ENCODE measurements at places on chromosomes 1 and 21.
A peak's percentile ranks its signal among the peaks of the same experiment; 100 is the strongest.

GRCh38 chr1:85707267-85707989 lies 805 bp downstream of the ZNHIT6 start:
- no peak for DNase-seq

DNA sequence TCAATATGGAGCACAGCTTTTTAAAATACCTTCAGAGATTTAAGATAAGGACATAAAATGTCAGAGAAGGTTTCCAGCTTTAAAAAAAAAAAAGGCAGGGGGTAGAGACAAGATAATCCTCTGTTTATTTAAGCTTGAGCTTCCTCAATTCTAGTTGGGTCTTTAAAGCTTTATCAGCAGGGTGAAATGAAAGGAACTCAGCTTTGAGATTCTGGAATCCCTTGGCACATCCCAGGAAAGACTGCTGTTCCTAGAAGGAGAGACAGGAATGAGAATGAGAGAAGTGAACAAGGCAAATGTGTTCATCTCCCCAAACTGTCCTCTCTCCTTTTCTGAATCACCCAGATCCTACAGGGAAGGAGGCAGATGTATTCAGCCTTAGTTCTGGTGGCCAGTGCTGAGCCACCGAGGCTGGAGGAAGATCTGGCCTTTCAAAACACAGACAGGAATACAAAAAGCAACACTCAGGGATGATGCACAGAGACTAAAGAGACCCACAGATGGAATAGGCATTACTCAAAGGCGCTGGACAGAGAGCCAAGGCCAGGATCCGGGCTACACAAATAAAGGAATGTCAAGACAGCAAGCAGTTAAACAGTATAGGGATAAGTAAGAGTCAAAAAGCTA lies 385.8 kb upstream of the DUSP10 start:
- no peak for DNase-seq

- no peak for DNase-seq
Observed at GRCh38 chr1:89037186-89037585, 14.5 kb upstream of the GBP3 start.

DNA sequence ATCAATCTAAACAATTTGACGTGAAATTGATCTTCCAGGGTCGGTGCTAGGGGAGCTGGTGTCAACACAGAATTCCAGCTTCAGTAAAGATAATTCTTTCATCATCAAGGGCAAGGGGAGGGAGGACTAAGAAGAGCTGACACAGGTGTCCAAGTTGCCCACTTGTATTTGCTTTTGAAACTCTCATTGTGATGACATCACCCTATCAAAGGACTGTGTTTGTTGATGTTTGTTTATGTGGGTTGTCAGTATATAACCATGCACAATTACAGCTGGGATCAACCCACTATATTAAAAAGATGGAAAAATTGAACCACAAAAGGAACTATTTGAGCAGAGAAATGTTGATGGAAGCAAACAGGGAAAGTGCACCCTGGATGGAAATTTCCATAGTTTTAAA lies 48.8 kb downstream of the ZC3H11B start:
- DNase-seq, result no peak

DNA sequence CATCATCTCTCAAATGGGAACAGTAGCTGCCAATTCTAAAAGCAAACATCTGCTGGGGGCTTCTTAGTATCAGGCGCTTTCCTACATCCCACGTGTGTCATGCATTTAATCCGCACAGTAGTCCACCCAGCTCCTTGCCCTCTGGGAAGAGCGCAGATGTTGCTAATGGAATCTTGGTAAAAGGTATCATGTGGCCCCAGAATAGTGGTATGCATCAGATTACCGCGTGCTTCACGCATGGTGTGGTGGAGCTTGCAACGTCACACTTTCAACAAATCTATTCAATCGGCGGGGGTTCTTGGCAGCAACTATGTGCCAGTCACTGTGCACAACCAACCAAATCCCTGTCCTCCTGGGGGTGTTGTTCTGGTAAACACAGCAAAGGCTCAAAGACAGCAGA lies 141.0 kb downstream of the HIVEP3 start:
- DNase-seq, result no peak

DNA sequence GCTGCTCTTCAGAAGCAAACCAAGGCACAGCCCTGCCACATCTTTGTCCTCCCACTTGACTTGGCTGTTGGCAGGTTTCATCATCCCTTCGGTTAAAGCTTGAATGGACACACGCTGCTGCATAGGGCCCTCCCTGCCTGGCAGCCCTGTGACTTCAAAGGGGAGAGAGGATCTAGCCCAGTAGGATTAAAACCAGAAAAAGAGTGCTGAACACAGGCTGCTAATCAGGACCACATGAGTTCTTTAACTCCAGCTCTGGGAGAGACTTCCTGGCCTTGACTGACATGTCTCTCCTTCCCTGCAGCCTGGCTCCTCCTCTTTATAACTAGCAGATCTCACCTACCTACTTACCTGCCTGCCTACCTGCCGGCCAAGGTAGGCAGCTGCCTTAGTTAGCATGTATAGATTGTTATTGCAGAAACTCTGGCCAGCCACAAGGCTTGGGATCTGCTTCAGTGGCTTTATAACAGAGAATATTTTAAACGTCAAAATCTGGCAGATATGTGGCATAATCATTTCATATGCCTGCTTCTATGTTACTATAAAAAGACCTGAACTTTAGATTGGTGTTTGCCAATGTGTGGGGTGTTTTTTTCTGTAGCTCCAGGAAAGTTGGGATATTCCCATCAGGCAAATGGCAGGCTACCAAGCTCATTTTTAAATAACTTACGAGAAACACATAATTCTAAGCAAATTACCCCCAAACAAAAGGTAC lies 49.4 kb downstream of the ERG start:
- DNase-seq, result no peak

GRCh38 chr1:90721210-90722194 lies 4.4 kb upstream of the BARHL2 start:
- DNase-seq, result no peak

DNA sequence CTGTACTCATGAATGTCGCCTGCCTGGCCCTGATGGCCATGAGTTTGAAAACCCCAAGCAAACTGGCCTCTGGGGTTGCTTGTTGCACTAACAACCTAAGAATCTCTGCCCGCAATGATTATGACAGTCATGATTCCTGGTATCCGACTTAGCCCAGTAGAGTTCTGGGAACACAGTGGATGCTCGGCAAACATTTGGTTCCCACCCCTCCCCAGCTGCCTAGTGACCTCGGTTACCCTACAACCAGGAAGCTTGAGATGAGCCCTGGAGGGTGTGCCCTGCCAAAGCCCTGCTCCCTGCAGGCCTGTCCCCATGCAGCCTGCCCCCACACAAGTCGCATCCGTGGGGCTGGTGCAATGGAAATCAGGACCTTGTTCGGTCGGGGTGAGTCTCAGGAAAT lies 76.0 kb upstream of the ZBTB40 start:
- no peak for DNase-seq

- DNase-seq, result no peak
Observed at GRCh38 chr1:31410871-31411270, 2.1 kb upstream of the SERINC2 start.

DNA sequence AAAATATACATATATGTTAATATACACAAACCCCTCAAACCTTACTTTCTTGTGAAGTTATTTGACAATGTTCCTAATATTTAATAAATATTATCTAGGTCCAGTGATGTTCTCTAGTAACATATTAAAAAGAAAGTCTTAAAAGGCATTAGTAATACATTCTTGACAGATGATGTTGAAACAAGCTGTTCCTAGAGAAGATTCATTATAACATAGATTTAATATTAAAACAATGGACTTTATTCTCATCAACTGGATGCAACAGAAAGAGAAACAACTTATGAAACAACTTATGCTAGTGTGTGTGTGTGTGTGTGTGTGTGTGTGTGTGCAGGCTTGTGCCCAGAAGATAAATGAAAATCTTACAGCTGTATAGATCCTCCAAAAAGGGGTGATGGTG lies 68.5 kb upstream of the PLXNA2 start:
- DNase-seq, result no peak

GRCh38 chr1:37069406-37069805 lies 35.1 kb upstream of the GRIK3 start:
- DNase-seq, result no peak

GRCh38 chr1:30847358-30847972 lies 61.1 kb downstream of the SDC3 start:
- DNase-seq, result peak; percentile 63

DNA sequence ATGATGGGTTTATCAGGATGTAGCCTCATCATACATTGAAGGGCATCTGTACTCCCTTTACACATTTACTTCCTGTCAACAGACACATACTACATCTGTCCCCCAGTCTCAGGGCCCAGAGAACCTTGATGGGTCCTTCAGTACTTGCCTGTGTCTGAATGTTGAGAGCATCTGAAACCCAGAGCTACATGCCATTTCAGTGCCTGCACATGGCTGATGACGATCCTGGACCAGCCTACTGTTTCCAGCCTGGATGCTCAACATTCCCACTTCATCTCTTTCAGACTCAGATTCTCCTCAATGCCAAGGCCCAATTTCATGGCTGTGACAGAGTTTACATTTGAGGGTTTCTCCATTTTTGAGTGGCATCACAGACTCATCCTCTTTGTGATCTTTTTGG lies at the start of gene OR10J4:
TSS of gene OR10J4 (plus strand) at position 301 of the 400 bp plus-strand sequence.
- no peak for DNase-seq

DNA sequence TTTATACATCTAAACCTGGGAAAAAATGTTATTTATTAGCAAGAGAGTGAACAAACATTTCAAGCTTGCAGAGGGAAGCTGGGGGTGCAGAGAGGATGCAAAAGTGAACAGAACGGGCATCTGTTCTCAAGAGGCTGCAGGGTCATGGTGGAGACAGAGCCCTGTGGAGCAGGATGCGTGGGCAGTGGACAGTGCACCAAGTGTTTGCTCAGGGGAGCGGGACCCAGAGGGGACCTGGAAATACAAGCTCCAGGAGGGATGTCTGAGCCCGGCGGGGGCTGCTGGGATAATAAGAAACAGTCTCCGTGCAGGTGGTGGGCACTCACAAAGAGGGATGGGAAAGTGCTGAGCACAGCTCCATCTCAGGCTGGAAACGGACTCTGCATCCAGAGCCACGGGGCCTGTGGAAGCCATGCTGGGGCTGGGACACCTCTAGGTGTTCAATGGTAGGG lies 105.3 kb upstream of the SLC45A1 start:
- no peak for DNase-seq

DNA sequence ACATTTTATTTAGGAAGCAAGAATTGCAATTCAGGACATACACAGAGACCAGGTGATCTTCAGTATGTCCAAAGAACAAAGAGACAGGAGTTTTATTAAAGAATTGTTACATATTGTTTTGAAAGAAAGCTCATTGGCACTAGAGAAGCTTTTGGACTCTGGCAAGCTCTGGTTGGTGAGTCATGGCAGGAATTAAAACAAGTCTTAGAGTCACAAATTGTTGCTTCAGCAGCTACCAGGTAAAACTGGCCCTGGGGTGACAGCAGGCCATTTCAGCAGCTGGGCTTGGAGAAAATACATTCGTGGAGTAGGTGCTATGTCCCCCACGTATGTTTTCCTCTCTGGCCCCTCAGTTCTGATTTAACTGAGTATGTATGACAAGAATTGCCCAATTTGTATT lies 58.8 kb downstream of the MAP3K21 start:
- DNase-seq, result no peak

GRCh38 chr1:196380316-196380715 lies 227.9 kb downstream of the KCNT2 start:
- DNase-seq, result peak; percentile 73

DNA sequence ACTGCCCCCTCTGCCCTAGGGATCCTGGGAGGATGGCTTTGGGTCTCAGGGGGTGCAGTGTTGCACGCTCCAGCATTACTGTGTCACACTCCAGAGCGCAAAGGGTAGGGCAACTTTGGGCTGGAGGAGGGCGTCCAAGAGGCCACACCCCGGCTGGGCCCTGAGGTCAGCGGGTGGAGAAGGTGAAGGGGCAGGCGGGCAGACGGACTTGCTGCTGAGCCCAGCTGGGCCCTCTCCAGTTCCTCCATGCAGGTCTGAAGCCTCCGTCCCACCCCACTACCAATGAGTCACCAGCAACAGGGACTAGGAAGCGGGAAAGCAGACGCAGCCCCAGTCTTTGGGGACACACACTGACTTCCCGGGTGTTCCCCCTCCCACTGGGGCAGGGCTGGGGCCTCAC lies 116.0 kb downstream of the CASZ1 start:
- DNase-seq, result no peak

DNA sequence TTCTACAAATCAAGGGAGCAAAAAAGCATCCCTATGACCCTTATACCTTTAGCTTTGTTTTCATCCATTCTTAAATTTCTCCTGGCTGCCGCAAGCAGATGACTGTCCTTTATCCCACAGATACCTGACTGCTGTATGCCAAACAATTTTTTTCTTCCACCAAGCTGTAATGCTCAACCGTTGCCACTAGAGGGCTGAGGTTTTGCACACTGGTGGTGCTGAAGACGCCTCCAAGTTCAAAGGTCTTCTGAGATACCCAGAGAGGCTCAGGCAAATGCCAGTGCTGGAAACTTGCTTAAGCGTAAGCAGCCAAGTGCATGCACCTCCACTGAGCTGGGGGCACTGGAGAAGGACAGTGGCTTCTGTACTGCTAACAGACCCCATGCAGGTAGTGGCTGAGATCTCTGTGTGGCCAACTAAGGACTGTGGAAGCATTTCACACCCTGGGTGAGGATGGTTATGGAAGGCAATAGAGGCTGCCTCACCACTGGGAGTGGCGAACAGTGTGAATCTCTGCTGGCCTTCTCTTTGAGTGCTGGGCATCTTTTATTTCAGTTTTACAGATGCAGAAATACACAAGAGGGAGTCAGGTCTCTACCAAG lies 28.5 kb downstream of the CNIH3 start:
- DNase-seq, result peak; percentile 87

- DNase-seq, result no peak
Observed at GRCh38 chr1:236089046-236089773, 24.3 kb upstream of the NID1 start.

DNA sequence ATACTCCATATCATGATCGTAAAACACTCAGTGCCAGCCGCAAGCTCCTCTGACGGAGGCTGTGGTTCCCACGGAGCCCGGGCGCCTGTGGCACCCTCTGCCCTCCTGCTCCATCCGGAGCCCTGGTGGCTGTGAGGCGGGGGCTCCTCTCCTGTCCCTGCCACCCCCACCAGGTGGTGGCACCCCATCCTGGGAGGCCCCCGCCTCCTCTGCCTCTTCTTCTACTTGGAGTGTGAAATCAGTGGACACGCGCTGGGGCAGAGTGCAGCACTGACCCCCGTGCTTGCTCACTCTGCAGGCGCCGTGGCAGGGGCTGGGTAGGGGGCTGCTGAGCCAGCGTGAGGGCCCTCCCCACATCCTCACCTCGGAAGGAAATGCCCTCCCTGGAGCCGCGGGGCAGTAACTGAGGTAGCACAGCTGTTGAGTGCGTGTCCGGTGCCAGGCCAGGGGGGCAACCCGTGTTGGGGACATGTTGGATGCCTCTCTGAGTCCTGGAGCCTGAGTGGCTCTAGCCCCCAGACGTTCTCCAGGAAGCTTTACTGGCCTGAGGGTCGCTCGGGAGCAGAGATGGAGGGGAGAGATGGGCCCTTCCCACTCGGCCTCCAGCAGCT lies 58.7 kb upstream of the ABCG1 start:
- DNase-seq, result no peak

Measured in spinal cord (tissue), 10 donors.